HCT116 (cell line): ENCODE measurements at places on chromosomes 11 and 22. TPM values are rescaled to one million over a fixed set of nuclear protein-coding genes. Genes with fewer than 3 reads are reported as not detected.

Gene PIH1D2
- total RNA-seq: 1.6 TPM

Gene TNNI2
- not detected for total RNA-seq

Gene TMPRSS5
- 0.71 TPM for total RNA-seq

Gene DEFB131B
- total RNA-seq: not detected

Gene OR8D1
- not detected for total RNA-seq

Gene KCNJ4
- not detected for total RNA-seq

GRCh38 chr11:81203876-81204275, 1529.8 kb downstream of the FAM181B start:
- H3K36me3 ChIP-seq: no peaks in the 10 kb centered on the region
- H3K4me1 ChIP-seq: no peaks in the 10 kb centered on the region
- no peaks in the 10 kb centered on the region for H3K27me3 ChIP-seq

DNA sequence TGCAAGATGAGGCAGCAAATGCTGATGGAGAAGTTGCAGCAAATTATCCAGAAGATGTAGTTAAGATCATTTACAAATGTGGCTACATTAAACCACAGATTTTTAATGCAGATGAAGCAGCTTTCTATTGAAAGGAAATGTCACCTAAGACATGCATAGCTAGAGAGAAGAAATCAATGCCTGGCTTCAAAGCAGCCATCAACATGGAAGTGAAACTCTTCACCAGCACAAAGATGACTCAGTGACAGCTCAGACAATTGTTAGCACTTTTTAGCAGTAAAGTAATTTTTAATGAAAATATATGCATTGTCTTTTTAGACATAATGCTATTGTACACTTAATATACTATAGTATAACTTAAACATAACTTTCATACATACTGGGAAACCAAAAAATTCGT, 71.4 kb downstream of the FANCF start:
- no peak overlapping the region for H3K27ac ChIP-seq
- no peaks in the 10 kb centered on the region for H3K4me1 ChIP-seq
- H3K27me3 ChIP-seq: peaks cover 7% of the 10 kb centered on the region
- DNase-seq: no peak

DNA sequence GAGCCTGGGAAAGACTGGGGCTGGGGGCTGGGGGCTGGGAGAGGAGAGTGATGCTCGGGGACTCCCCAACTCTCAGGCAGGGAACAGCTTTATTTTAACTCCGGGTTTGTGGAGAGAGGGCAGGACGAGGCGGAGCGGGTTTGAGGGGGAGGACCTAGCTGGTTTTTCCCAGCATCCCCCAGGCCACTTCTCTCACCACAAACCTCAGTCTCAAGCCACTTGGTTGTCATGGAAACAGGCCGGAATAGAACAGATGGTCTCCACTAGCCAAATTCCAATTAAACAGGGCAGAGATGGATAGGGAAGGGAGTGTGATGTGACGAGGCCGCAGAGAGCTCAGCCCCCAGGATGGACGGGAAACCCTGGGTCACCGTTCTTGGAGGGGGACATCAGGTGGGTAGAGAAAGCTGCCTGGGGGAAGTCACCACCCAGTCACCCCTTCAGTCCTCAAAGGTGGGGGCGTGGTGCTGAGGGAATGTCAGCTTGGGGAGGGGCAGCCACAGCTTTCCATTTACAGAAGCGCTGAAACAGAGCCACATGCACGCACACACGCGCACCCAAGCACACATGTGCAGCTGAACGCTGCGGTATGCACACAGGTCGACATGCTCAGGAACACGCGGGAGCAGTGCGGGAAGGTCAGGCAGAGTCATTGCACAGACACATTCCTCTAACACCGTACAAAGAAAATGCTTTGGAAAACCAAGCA, 19.2 kb downstream of the NECTIN1 start:
- DNase-seq: no peak
- peaks cover 2% of the 10 kb centered on the region; the same call in 1 of the 2 replicates for H3K36me3 ChIP-seq
- no peaks in the 10 kb centered on the region for H3K27me3 ChIP-seq
- no peak overlapping the region for H3K27ac ChIP-seq
- H3K4me3 ChIP-seq: no peak overlapping the region
- H3K4me1 ChIP-seq: peaks cover 6% of the 10 kb centered on the region; the same call in 1 of the 2 replicates

DNA sequence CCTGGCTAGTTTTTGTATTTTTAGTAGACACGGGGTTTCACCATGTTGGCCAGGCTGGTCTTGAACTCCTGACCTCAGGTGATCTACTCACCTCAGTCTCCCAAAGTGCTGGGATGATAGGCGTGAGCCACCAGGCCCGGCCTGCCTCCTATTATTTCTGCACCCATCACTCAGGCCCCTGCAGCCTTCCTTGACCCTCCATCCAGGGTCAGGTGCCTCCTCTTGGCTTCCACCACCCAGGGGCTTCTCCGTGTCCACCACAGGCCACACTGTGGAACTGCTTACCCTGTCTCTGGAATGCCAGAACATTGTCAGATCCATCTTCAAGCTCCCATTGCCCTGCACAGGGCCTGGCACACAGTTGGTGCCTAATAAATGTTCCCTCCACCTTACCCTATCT, 75.4 kb upstream of the RTL6 start:
- H3K4me3 ChIP-seq: no peak overlapping the region
- H3K27me3 ChIP-seq: 0 out of 2 replicates have a peak, but pooled peaks cover 3% of the 10 kb centered on the region
- no peak for DNase-seq

GRCh38 chr11:65395961-65396530, 9.6 kb downstream of the FRMD8 start:
- H3K27ac ChIP-seq: no peak overlapping the region
- H3K36me3 ChIP-seq: peaks cover 2% of the 10 kb centered on the region
- no peak for DNase-seq
- no peak overlapping the region for H3K4me3 ChIP-seq
- no peaks in the 10 kb centered on the region for H3K4me1 ChIP-seq

GRCh38 chr11:128480665-128481064, 106.7 kb downstream of the ETS1 start:
- no peak for DNase-seq
- no peaks in the 10 kb centered on the region for H3K4me1 ChIP-seq
- no peaks in the 10 kb centered on the region; the same call in 1 of the 2 replicates for H3K36me3 ChIP-seq
- no peak overlapping the region for H3K4me3 ChIP-seq
- no peak overlapping the region for H3K27ac ChIP-seq
- no peaks in the 10 kb centered on the region for H3K27me3 ChIP-seq

- no peaks in the 10 kb centered on the region for H3K4me1 ChIP-seq
- DNase-seq: no peak
- H3K4me3 ChIP-seq: no peak overlapping the region
- no peaks in the 10 kb centered on the region for H3K36me3 ChIP-seq
Measured at GRCh38 chr22:26395926-26396325, 33.1 kb upstream of the ASPHD2 start.

GRCh38 chr11:67136156-67136555, 17.1 kb downstream of the KDM2A start:
- no peaks in the 10 kb centered on the region for H3K27me3 ChIP-seq
- no peak overlapping the region for H3K4me3 ChIP-seq
- H3K27ac ChIP-seq: no peak overlapping the region
- no peak for DNase-seq
- no peaks in the 10 kb centered on the region for H3K4me1 ChIP-seq
- H3K36me3 ChIP-seq: peaks cover 14% of the 10 kb centered on the region; the same call in 1 of the 2 replicates

GRCh38 chr11:113690619-113691569, 15.2 kb downstream of the TMPRSS5 start:
- H3K27me3 ChIP-seq: no peaks in the 10 kb centered on the region
- H3K27ac ChIP-seq: peak overlapping the region; percentile 75
- H3K4me1 ChIP-seq: peaks cover 21% of the 10 kb centered on the region
- peak; percentile 76 for DNase-seq
- no peaks in the 10 kb centered on the region for H3K36me3 ChIP-seq

GRCh38 chr22:38220653-38221386, 19.0 kb downstream of the MAFF start:
- DNase-seq: no peak
- H3K36me3 ChIP-seq: peaks cover 4% of the 10 kb centered on the region
- peaks cover 26% of the 10 kb centered on the region for H3K4me1 ChIP-seq
- H3K4me3 ChIP-seq: no peak overlapping the region
- peak overlapping the region; percentile 79 for H3K27ac ChIP-seq

DNA sequence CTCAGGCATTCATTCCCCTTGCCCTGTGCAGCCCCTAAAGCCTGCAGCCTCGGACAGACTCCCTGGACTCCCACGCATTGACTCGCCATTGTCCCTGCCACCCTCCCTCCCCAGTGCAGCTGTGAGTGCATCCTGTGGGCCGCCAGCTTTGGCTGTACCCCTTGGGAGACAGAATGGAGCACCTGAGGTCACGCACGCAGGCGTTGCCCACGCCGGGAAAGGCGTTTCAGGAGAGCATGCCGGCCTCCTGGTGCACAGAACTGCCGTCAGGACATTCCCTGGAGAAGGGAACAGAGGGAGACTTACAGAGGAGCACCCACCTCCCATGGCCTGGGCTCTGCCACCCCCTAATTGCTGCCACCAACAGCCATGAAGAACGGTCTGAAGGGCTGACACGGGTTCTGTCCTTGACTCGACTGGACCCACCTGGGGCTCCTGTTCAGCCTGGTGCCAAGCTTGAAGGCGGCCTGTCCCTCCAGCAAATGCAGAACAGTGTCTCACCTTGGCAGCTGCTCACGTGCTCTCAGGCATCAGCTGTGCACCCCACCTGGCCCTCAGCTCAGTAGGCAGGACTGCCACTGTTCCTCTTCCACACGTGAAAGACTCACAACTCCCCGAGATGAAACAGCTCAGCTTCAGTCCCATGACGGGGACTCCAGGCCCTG, 503.8 kb downstream of the BRD1 start:
- DNase-seq: no peak
- H3K4me1 ChIP-seq: no peaks in the 10 kb centered on the region
- no peaks in the 10 kb centered on the region for H3K36me3 ChIP-seq
- no peak overlapping the region for H3K27ac ChIP-seq

- no peak for DNase-seq
- H3K4me1 ChIP-seq: no peaks in the 10 kb centered on the region
- no peaks in the 10 kb centered on the region for H3K36me3 ChIP-seq
- H3K27me3 ChIP-seq: no peaks in the 10 kb centered on the region
- H3K4me3 ChIP-seq: no peak overlapping the region
- H3K27ac ChIP-seq: no peak overlapping the region
Measured at GRCh38 chr11:77170107-77170506, 42.1 kb downstream of the MYO7A start.

DNA sequence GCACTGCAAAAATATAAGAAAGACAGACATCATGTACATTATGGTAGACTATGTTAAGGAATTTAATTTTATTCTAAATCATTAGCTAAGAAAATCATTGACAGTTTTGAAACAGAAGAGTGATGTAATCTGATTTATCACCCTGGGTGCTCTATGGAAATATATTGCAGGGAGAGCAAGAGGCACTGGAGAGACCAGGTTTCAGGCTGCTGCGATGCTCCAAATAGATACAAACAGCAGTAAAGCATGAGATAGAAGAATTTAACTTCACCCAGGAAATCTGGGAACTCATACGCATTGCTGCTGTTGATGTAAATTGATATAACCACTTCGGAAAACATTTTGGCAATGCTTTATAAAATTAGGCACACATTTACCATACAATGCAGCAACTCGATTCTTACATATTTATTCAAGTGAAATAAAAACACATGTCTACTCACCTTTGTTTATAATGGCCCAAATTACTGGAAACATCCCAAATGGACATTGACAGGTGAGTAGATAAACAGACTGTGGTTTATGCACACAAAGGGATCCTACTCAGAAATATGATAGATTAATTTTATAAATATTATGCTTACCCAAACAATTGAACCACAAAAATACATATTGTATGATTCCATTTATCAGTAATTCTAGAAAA, 535.1 kb upstream of the CHORDC1 start:
- H3K27ac ChIP-seq: no peak overlapping the region
- no peaks in the 10 kb centered on the region for H3K4me1 ChIP-seq
- no peaks in the 10 kb centered on the region for H3K36me3 ChIP-seq
- no peak for DNase-seq
- H3K27me3 ChIP-seq: no peaks in the 10 kb centered on the region
- H3K4me3 ChIP-seq: no peak overlapping the region

GRCh38 chr22:19517171-19517500, 7.1 kb downstream of the CLDN5 start:
- no peak overlapping the region for H3K4me3 ChIP-seq
- H3K27ac ChIP-seq: no peak overlapping the region
- DNase-seq: no peak
- H3K36me3 ChIP-seq: peaks cover 35% of the 10 kb centered on the region; the same call in 1 of the 2 replicates

DNA sequence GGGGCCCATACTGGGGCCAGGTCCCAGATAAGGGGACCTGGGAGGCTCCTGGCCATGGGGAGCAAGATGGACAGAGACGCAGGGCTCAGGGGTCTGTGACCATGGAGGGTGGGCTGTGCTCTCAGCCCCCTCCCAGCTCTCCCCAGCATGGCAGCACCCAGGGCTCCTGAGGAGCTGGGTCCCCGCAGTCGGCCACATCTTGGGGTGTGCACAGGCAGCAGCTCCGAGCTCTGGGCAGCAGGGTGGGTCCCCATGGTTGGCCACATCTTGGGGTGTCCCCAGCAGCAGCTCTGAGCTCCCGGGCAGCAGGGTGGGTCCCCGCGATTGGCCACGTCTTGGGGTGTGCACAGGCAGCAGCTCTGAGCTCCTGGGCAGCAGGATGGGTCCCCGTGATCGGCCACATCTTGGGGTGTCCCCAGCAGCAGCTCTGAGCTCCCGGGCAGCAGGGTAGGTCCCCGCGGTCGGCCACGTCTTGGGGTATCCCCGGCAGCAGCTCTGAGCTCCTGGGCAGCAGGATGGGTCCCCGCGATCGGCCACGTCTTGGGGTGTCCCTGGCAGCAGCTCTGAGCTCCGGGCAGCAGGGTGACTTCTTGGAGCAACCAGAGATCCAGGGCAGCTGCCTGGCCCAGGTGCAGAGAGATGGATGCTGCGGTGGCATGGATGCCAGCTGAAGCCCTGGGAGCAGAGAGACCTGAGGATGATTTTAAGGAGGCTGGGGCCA, 18.3 kb upstream of the MUC5B start:
- H3K27ac ChIP-seq: no peak overlapping the region
- H3K27me3 ChIP-seq: no peaks in the 10 kb centered on the region
- DNase-seq: no peak
- no peak overlapping the region for H3K4me3 ChIP-seq
- H3K36me3 ChIP-seq: no peaks in the 10 kb centered on the region

- no peak for DNase-seq
- H3K4me3 ChIP-seq: no peak overlapping the region
- H3K4me1 ChIP-seq: no peaks in the 10 kb centered on the region
- no peaks in the 10 kb centered on the region for H3K36me3 ChIP-seq
- H3K27ac ChIP-seq: no peak overlapping the region
Measured at GRCh38 chr11:116413301-116414242, 359.2 kb downstream of the BUD13 start.

GRCh38 chr11:76589477-76589876, 81.1 kb downstream of the LRRC32 start:
- no peak overlapping the region for H3K27ac ChIP-seq
- no peaks in the 10 kb centered on the region for H3K27me3 ChIP-seq
- H3K4me1 ChIP-seq: no peaks in the 10 kb centered on the region; the same call in 1 of the 2 replicates
- H3K36me3 ChIP-seq: no peaks in the 10 kb centered on the region

DNA sequence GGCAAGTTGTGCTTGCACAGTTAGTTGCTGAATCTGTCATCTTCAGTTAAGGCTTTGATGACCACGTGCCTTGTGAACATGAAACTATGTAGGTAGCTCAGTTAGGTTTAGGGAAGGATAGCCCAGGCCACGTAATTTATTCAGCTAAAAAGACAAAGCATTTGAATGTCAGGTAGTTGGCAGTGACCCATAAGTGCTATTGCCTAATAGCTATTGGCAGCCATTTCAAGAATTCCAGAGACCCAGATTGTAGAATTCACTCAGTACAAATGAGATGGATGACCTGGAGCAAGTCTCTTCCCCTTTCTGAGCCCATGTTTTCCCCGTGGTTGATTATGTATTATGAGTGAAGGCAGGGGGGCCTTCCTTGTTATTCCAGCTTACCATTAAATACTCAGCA, 265.3 kb upstream of the ANO5 start:
- no peaks in the 10 kb centered on the region for H3K36me3 ChIP-seq
- no peak overlapping the region for H3K4me3 ChIP-seq
- no peaks in the 10 kb centered on the region for H3K4me1 ChIP-seq
- no peak for DNase-seq
- no peaks in the 10 kb centered on the region for H3K27me3 ChIP-seq
